ENCODE measurements at places on chromosomes 7 and 10. TPM values are rescaled to one million over a fixed set of nuclear protein-coding genes. Genes with fewer than 3 reads are reported as not detected.

GRCh38 chr10:62581351-62581750, 207.2 kb downstream of the ZNF365 start:
- H3K27me3 ChIP-seq, result no peaks in the 10 kb centered on the region
- no peak for DNase-seq
- no peak overlapping the region for H3K4me3 ChIP-seq
- no peaks in the 10 kb centered on the region for H3K4me1 ChIP-seq

The GDF10 gene
- 6.6 TPM for total RNA-seq

- H3K36me3 ChIP-seq, result no peaks in the 10 kb centered on the region
- no peak overlapping the region for H3K4me3 ChIP-seq
- no peaks in the 10 kb centered on the region for H3K4me1 ChIP-seq
- H3K27me3 ChIP-seq, result no peaks in the 10 kb centered on the region
Observed at GRCh38 chr10:114188001-114188400, 8.8 kb downstream of the TDRD1 start.

DNA sequence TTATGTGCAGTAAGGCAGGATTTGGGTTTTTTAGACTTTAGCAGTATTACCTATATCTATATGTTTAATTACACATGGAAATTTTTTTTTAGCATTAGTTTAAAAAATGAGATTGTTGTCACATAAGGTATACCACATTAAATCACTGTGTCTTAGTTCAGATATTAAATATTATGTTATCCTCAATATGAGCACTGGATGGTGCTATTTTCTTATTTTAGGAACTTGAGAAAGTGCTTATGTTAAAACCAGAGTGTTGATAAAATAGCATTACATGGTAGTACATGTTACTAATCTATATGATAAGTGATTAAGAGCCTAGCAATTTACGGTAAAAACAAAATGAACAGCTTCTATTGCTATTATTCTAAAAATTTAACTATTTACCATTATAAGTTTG, 28.8 kb downstream of the MIOS start:
- H3K4me1 ChIP-seq, result no peaks in the 10 kb centered on the region
- H3K4me3 ChIP-seq, result no peak overlapping the region
- peak; percentile 52 for DNase-seq
- H3K27ac ChIP-seq, result no peak overlapping the region

DNA sequence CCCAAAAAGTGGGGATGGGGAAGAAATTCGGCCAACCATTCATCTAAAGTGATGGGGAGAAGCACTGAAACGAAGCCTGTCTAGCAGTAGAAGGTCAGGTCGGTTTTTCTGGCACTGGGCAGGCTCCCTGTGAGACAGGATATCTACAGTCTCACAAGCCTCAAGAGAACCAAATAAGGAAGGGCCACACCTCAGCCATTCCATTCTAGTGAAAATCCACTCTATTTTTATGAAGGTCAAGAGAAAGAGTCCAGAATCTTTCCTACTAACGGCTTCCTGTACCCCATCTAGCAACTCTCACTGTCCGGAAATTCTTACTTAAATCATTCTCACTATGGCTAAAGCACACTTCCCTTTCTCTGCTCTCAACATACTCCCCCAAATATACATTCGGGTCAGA, 267.1 kb downstream of the PRPF18 start:
- peaks cover 12% of the 10 kb centered on the region for H3K4me1 ChIP-seq
- H3K27me3 ChIP-seq, result no peaks in the 10 kb centered on the region
- H3K36me3 ChIP-seq, result peaks cover 7% of the 10 kb centered on the region
- no peak overlapping the region for H3K27ac ChIP-seq
- DNase-seq, result no peak
- no peak overlapping the region for H3K4me3 ChIP-seq

- H3K27ac ChIP-seq, result no peak overlapping the region
- no peak for DNase-seq
- H3K4me3 ChIP-seq, result no peak overlapping the region
- no peaks in the 10 kb centered on the region for H3K4me1 ChIP-seq
Observed at GRCh38 chr7:38070718-38071117, 107.3 kb upstream of the STARD3NL start.

DNA sequence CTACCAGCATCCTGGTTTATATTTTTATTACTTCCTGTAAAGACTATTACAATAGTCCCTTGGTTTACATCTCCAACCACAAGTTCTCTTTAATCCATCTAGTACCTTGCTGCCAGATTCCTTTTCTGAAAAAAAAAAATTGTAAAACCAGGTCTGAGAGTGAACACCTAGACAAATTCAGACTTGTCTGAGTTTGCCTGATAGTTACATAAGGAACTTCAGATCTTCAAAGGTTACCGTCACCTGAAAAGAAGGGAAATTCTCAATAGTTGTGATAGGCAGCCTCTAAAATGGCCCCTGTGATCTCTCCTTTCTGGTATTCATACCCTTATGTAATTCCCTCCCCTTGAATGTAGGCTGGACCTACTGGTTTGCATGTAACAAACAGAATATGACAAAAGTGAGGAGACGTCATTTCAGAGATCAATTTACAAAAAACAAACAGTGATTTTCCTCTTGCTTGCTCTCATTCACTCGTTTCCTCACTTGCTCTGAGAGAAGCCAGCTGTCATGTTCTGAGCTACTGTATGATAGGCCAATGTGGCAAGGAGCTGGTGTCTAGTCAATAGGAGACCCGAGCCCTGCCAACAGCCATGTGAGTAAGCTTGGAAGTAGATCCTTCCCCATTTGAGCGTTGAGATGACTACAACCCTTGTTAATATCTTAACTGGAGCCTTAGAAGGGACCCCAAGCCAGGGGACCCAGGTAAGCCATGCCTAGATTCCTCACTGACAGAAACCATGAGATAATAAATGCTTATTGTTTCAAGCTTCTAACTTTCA, 110.9 kb upstream of the LSM8 start:
- no peak overlapping the region for H3K4me3 ChIP-seq
- no peak overlapping the region for H3K27ac ChIP-seq
- no peaks in the 10 kb centered on the region for H3K27me3 ChIP-seq
- no peaks in the 10 kb centered on the region for H3K4me1 ChIP-seq
- no peak for DNase-seq

The FAM237B gene
- total RNA-seq, result not detected

GRCh38 chr10:74637685-74638084, 188.7 kb upstream of the KAT6B start:
- H3K4me3 ChIP-seq, result no peak overlapping the region
- no peak overlapping the region for H3K27ac ChIP-seq
- no peak for DNase-seq
- H3K36me3 ChIP-seq, result no peaks in the 10 kb centered on the region
- H3K4me1 ChIP-seq, result no peaks in the 10 kb centered on the region

The DBF4 gene
- total RNA-seq, result 14.1 TPM

GRCh38 chr7:116222501-116222900, 12.2 kb downstream of the TES start:
- no peak overlapping the region for H3K4me3 ChIP-seq
- H3K27me3 ChIP-seq, result no peaks in the 10 kb centered on the region
- no peaks in the 10 kb centered on the region for H3K36me3 ChIP-seq
- H3K27ac ChIP-seq, result no peak overlapping the region
- H3K4me1 ChIP-seq, result no peaks in the 10 kb centered on the region

GRCh38 chr7:157687845-157688532, 351.2 kb downstream of the DNAJB6 start:
- peaks cover 13% of the 10 kb centered on the region for H3K36me3 ChIP-seq
- peak; percentile 33 for DNase-seq
- peaks cover 74% of the 10 kb centered on the region for H3K27me3 ChIP-seq
- H3K27ac ChIP-seq, result no peak overlapping the region
- H3K4me3 ChIP-seq, result peak overlapping the region; percentile 9

The CCDC186 gene
- 25.8 TPM for total RNA-seq

GRCh38 chr10:66882271-66882670, 43.6 kb upstream of the LRRTM3 start:
- no peak overlapping the region for H3K4me3 ChIP-seq
- H3K27ac ChIP-seq, result no peak overlapping the region
- no peaks in the 10 kb centered on the region for H3K4me1 ChIP-seq
- no peaks in the 10 kb centered on the region for H3K27me3 ChIP-seq
- no peaks in the 10 kb centered on the region for H3K36me3 ChIP-seq

The DEPP1 gene
- 18.1 TPM for total RNA-seq

- H3K27me3 ChIP-seq, result peaks cover 37% of the 10 kb centered on the region
- H3K4me1 ChIP-seq, result peaks cover 35% of the 10 kb centered on the region
- peak; percentile 35 for DNase-seq
Observed at GRCh38 chr7:41702635-41703371, at the start of gene INHBA. Gene INHBA, minus strand, starts transcription at chr7:41703090. Its CDS starts 2,716 bp downstream, at chr7:41700374.

GRCh38 chr7:88169717-88170320, 50.0 kb downstream of the SRI start:
- H3K36me3 ChIP-seq, result no peaks in the 10 kb centered on the region
- no peaks in the 10 kb centered on the region for H3K4me1 ChIP-seq
- peak; percentile 35 for DNase-seq
- H3K27me3 ChIP-seq, result no peaks in the 10 kb centered on the region
- H3K4me3 ChIP-seq, result no peak overlapping the region
- no peak overlapping the region for H3K27ac ChIP-seq

The LIPM gene
- total RNA-seq, result not detected

DNA sequence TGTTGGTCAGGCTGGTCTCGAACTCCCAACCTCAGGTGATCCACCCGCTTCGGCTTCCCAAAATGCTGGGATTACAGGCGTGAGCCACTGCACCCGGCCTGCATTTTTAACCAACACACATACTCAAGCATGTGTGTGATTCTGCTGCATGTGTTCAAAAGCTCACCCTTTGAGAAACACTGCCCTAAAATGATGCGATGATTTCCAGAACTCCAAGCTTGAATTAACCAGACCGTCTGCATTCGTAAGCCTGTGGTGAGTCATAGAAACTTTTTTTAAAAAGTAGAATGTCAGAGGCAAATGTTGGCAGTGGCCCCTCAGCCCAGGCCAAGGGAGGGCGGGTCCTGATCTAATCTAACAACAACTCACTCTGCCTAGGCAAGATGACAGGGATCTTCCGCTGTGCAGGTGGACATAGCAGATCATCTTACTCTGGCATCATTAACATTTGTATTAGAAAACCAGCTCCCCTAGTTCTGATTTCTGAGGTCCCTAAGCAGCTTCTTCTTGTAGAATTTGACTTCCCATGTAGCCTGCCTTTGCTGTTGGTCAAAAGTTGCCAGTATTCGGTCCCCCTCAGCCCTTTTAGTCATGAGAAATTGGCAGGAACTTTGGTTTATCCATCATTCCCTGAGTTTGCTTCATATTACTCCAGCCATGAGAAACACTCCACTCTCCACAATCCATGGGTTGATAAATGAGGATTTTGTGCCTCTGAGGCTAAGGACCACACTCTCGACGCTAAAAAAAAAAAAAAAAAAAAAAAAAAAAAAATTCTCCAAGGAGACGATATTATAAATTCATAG, 190.4 kb downstream of the SKIDA1 start:
- no peaks in the 10 kb centered on the region for H3K27me3 ChIP-seq
- H3K36me3 ChIP-seq, result no peaks in the 10 kb centered on the region
- no peak for DNase-seq
- H3K27ac ChIP-seq, result no peak overlapping the region
- no peaks in the 10 kb centered on the region for H3K4me1 ChIP-seq

The ADIRF gene
- total RNA-seq, result 23.9 TPM

The PROSER2 gene
- 5.0 TPM for total RNA-seq

DNA sequence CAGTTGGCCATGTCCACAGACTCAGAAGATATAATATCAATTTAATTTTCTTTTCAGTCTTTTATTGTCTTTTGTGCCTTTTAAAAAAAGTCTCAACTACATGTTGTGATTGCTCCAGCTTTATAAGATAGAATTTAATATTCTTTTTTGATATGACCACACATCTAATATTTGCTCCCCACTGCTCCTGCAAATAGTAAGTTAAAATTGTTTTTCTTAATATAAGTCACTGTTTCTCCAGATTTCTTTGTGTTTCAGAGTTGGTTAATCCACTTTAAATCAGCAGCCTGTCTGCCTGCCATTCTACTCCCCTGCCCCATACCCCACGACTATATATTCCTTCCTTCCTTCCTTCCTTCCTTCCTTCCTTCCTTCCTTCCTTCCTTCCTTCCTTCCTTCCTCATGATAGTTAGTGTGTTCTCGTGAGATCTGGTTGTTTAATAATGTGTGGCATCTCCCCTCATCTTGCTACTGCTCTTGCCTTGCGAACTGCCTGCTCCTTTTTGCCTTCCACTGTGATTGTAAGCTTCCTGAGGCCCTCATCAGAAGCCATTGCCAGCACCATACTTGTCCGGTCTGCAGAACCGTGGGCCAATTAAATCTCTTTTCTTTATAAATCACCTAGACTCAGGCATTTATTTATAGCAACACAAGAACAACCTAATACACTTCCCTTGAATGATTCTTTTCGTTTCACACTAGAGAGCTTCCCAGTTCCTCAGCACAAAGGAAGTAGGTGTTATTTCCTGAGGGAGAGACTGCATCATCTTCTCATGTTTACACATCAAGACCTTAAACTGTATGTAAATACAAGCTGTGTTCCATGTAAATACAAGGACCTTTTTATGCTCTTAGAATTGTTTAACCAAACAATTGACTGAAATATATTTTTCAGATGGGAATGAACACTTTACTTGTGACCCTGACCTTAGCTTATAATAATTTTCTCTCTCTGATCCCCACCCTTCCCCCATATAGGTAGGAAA, 24.5 kb downstream of the TAS2R16 start:
- no peak for DNase-seq
- no peak overlapping the region for H3K4me3 ChIP-seq
- H3K27ac ChIP-seq, result no peak overlapping the region
- no peaks in the 10 kb centered on the region for H3K27me3 ChIP-seq
- no peaks in the 10 kb centered on the region for H3K36me3 ChIP-seq

DNA sequence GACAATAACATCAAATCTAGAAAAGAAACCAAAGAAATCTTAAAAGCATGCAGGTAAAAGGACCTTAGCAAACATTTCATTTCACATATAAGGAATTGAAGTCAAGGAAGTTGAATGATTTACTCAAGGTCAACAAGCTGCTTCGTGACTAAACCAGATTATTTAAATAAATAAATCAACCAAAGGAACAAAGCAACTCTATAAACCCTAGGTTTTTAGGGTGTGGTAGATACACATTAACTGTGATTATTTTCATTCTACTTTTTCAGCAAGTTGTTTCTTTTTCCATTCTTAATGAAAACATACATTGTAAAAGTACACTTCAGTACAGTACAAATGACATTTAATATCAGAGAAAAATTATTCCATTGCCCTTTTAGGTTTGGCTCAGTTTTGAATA, 382.0 kb upstream of the STEAP1 start:
- H3K36me3 ChIP-seq, result no peaks in the 10 kb centered on the region
- no peaks in the 10 kb centered on the region for H3K27me3 ChIP-seq
- H3K4me3 ChIP-seq, result no peak overlapping the region

DNA sequence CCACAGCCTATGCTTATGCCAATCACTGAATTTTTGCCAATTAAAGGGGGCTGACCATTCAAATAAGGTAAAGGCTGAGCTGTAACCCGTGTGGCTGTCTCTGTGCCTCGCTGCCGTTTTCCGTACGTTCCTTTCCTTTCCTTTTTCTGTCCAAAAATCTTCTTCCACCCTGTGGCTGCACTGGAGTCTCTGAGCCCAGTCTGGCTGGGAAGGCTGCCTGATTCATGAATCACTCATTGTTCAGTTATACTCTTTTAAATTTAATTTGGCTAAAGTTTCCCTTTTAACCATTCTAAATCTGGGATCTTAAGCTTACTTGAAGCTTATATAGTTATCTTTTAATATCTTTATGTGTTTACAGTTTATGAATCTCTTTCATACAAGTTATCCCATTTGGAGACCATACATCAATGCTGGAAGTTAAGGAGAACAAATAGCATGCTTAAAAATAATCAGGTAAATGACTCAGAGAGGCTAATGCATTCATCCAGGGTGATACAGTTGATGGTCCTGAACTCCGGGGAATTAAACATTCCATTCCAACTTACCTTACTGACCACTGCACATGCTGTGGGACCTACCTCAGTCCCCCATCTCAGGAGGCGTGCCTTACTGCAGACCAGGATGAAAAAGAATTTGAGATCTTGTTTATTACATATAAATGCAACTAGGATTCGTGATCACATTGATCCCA, 385.3 kb upstream of the ADARB2 start:
- H3K4me1 ChIP-seq, result no peaks in the 10 kb centered on the region
- H3K4me3 ChIP-seq, result no peak overlapping the region
- no peak overlapping the region for H3K27ac ChIP-seq
- no peak for DNase-seq
- H3K27me3 ChIP-seq, result no peaks in the 10 kb centered on the region

All from spinal cord (tissue), 10 donors.